COLO829 (cell line): ENCODE measurements at places on chromosomes 4 and X.

GRCh38 chr4:138305050-138305449 is 62.9 kb upstream of the SLC7A11 start:
- no peak for DNase-seq

GRCh38 chrX:13024986-13025385 is 19.4 kb downstream of the FAM9C start:
- DNase-seq = no peak

DNA sequence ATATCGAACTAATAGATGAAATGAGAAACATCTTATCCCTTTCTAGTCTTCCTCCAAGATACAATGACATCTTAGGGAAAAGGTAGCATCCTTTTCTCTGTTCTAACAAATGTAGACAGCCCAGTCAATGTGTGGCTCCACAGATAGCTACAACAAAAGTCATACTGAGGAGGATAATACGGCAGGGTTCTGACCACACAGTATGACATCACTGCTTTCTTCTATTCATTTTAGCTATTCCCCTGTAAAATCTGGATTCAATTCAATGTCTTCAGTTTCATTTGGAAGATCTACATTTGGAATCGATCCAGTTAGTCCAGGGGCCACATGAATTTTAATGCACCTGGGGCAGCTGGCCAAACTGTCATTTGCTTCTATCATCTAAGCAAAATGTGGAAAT is 51.4 kb downstream of the ENOX2 start:
- DNase-seq = no peak

DNA sequence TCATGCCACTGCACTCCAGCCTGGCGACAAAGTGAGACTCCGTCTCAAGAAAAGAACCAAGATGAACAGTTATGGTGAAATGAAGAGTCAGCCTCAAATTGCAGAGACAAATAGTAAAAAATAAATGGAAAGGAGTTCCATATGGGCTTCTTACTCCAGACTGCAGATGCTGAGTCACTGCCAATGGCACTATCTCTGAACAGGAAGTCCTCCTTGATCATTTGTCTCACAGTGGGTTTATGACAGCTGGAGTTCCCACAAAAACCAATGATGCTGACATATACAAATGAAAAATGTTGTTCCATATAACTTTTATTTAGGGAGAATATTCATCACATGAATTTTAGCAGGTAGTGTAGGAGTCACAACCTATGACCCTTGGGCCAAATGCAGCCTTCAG is 631.6 kb downstream of the PCDH18 start:
- no peak for DNase-seq

DNA sequence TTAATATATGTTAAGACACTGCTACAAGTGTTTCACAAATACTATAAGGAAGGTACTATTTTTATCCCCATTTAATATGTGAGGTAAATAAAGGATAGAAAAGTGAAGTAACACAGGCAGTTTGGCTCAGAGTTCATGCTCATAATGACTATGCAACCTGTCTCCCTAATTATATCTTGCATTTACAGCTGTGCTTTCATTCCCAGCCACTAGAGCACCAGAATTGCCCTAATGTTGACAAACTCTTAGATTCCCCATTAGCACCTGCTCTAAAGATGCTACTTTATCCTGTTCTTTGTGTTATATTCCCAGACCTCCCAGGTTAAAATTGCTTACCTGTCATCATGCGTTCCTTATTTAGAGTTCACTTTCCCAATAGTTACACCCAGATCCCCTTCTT is 833.6 kb downstream of the CCSER1 start:
- no peak for DNase-seq

DNA sequence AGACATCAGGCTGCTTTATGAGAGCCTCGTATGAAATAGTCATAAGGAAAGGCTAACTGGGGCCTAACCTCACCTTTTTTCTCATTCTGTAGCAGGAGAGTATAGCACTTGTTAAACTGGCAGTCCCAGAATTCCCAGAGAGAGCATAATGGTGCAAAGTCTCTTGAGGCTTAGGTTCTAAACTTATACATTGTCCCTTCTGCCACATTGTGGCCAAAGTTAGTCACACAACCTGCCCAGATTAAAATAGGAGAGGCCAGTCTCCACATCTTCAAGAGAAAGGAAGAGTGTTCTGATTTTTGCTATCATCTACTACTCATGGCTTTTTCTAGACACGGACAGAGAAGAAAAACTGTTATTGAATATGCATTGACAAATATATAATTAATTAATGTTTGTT is 1588.9 kb upstream of the PCDH7 start:
- DNase-seq = no peak

- DNase-seq = no peak
These were observed 521.4 kb downstream of the RPA4 start for GRCh38 chrX:97405031-97405660.

DNA sequence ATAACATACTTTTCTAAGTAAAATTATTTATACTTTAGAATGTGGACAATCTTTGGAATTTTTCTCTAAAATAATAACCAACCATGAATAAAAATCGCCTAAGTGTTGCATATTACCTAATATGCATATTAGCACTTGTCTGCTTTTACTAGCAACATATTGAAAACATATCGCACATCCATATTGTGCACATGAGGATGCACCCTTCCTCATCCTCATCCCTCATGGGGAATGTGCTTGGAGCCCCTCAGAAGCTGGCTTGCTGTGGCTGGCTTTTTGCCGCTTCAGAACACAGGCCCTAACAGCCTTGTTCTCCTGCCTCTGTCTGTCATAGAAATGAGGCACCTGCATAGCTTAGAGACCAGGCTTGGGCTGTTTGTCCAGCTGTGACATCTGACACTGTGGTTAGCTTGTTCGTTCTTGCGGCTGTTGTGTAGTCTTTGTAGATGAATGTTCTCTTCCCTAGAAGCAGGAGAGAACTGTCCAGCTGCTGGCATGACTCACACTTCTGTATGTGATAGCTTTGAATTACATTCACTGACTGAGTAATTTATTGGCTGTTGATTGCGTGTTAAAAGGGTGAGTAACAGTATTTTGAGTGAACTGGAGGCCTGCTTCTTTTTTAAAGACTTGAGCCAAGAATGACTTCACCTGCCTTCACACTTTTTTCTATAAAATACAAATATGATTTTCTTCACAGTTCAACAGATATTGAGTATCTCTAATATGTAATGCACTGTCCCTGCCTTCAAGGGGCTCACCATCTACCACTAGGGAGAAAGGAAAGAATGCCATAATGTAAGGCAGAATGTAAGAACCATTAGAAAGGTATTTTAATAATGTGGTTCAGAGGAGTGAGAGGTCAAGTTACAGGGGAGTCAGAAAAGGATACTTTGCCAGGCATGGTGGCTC is 81.9 kb downstream of the HMGB2 start:
- DNase-seq = peak; percentile 48

GRCh38 chrX:109739625-109740432 is 6.8 kb upstream of the ACSL4 start:
- DNase-seq = no peak

DNA sequence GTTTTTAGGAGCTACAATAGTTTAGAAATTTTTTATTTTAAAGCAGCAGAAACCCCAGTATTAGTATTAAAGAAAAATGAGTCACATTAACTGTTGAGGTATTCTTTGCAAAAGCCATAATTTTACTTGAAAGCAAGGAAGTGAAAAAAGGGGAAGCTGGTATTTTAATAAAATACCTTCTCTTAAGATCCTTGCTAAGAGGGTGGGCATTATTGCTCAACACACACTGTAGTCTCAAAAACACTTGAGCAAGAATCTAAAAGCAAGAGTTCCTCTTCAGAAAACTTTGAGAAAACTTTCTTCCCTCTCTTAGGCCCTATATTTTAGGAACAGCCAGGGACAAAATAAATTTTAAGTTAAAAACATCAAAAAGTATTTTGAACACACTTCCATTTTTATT is 259.4 kb upstream of the DIAPH2 start:
- DNase-seq = no peak

GRCh38 chrX:105210258-105210657 is 10.2 kb downstream of the TEX13A start:
- no peak for DNase-seq

- no peak for DNase-seq
These were observed 10.9 kb upstream of the BBS7 start for GRCh38 chr4:121881158-121881557.

- DNase-seq = peak; percentile 58
These were observed 86.8 kb downstream of the PDGFRA start for GRCh38 chr4:54315561-54316538.
